Femur (tissue), 1 donor: ENCODE measurements at places on chromosomes 4 and X.

- DNase-seq: peak; percentile 64
Observed at GRCh38 chrX:134622056-134622812, 36.0 kb downstream of the PLAC1 start.

DNA sequence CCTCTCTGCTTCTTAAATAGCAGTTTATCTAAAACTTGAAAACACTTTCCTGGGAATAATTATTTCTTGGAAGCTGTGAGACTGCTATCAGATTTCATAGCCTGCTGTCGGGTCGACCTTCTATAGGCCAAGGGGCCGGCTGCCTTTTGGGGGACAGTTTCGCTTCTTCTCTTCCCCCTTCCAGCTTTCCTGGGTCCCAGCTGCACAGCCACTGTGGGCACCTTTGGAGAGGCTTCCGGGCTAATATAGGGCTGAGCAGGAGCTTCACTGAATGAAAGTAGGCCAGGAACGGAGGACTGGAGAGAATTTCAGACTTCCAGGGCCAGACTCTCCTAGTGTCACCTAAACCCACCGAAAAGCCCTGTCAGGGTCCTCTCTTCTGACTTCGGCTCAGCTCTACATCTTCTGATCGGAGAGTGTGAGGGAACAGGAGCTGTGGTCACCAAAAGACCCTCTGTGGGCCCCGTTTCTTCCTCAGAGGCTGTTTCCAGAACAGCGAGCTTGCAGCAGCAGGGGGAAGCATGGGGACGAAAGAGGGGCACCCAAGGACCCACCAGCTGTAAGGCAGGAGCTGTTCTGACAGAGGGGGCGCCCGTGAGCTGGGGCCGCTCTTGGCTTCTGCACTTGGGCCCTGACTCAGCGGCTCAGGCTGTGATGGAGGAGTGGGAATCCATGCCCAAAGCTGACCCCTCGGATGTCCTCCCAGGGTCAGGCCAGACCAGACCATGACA, 620.6 kb downstream of the BCOR start:
- no peak for DNase-seq

GRCh38 chr4:100510551-100510950, 7.3 kb downstream of the EMCN start:
- DNase-seq: no peak

GRCh38 chr4:165388756-165389155, 9.9 kb downstream of the CPE start:
- DNase-seq: no peak

GRCh38 chr4:7766086-7766485, 173.6 kb downstream of the AFAP1 start:
- no peak for DNase-seq

- no peak for DNase-seq
Observed at GRCh38 chrX:131831185-131831520, 191.9 kb upstream of the STK26 start.

DNA sequence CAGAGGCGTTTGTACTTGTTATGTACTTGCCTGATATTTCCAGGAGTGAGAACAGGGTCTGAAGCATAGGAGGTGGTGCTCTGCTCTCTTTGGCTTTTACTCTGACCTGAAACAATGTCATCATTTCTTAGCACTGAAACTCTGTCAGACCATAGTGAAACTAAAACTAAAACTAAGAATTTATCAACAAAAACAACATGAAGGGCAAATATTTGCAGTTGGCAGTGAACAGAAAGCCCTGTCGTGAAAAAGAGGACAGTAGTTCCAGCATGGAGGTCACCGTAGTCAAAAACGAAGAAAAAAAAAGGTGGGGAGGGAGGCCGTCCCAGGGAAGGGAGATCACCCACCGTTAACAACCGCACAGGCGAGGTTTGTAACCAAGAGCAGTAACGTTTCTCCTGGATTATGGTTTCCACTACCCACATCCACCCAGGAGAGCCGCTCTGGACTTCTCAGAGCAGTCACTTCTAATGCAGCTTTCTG, 97.5 kb downstream of the ANK2 start:
- no peak for DNase-seq

DNA sequence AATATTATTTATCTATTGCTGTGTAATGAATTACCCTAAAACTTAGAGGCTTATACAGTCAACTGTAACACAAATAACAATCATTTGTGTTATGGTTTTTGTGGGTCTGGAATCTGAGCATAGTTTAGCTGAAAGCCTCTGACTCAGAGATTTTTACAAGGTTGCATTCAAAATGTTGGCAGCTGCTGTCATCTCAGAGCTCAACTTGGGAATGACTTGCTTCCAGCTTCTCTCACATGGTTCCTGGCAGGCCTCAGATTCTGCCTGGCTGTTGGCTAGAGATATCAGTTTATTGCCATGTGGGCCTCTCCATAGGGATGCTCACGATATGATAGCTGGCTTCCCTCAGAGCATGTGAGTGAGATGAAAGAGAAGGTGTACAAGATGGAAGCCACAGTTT, 70.2 kb upstream of the BRWD3 start:
- DNase-seq: no peak

DNA sequence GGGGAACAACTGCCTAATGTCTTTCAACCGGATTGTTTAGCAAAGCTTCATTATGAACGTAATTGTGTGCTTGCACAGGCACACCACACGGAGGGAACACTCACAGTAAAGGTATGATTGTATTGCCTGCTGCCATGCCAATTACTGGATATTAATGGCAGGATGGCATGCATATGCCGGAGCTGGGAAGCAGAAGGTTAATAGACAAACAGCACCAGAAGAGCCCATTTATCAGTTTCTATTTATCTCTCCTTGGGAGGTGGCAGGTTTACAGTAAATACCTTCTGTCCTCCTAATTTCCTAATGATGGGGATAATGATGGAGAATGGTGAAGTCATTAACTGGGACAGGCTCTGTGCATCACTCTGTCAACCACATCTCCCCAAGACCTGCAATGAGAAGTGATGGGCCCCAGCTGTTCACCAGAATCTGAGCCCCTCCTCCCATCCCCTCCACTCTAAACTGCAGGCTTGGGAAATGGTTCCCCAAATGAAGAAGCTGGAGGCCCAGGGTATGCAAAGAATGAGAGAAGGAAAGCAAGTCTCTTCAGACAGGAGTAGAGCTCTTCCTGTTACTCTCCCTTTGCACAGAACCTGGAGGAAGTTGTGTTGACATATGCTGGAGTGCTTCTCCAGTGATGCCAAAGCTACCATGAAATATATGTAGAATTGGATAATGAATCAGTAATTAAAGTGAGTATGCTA, 160.8 kb downstream of the NAA11 start:
- no peak for DNase-seq

DNA sequence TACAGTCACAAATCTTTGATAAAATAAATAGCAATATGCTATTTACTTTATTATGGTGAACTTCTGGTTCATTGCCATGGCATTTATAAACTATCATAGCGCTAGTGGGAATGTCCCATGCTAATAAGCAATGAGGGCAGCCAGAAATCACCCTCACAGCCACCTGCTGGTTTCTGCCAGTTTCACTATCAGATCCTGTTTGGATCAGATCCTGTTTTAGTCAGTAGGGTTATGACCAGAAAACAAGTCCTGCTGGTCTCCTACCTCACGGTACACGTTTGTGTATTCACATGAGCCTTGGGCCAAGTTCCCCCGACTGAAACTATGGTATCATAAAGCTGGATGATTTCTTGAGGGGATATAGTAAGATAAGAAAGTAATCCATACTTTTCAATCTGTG, 17.7 kb downstream of the FOXR2 start:
- no peak for DNase-seq

DNA sequence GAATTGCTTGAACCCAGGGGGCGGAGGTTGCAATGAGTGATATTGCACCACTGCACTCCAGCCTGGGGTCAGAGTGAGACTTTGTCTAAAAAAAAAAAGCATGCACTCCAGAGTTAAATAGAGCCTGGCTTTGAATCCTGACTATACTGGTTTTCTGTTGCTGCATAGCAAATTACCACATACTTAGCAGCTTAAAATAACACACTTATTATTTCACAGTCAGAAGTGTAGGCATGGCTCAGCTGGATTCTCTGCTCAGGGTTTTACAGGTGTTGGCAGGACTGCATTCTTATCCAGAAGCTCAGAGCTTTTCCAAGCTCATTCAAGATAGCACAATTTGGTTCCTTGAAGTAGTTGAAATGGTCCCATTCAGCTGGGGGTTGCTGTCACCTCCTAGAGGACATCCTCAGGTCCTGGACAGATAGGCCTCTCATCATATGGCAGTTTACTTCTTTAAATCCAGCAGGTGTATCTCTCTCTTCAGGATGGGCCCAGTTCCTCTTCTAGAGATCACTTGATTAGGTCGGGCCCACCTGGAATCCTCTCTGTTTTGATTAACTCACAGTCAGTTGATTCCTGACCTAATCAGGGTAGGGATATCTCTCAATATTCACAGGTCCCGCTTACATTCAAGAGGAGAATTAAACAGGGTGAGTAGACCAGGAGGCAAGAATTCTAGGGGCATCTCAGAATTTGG, 26.8 kb downstream of the DOCK11 start:
- DNase-seq: no peak

DNA sequence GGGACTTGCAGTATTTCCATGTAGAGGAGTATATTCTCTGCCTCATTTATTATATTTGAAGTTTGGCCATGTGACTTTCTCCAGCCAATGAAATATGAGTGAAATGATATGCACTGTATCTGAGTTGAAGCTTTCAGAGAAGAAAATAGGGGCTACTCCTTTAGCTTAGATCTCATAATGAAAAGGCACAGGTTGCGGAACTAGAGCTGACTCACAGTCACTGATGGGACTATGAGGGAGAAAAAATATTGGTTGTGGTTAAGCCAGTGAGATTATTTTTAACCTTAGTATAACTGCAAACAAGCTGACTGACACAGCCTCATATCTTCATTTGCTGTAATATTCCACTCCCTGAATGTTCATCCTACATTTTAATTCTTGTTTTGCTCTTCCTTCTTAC, 1104.3 kb downstream of the RPA4 start:
- DNase-seq: no peak

GRCh38 chr4:7807351-7807921, 132.2 kb downstream of the AFAP1 start:
- DNase-seq: peak; percentile 41

GRCh38 chr4:6495736-6496135, 23.3 kb upstream of the PPP2R2C start:
- DNase-seq: no peak

DNA sequence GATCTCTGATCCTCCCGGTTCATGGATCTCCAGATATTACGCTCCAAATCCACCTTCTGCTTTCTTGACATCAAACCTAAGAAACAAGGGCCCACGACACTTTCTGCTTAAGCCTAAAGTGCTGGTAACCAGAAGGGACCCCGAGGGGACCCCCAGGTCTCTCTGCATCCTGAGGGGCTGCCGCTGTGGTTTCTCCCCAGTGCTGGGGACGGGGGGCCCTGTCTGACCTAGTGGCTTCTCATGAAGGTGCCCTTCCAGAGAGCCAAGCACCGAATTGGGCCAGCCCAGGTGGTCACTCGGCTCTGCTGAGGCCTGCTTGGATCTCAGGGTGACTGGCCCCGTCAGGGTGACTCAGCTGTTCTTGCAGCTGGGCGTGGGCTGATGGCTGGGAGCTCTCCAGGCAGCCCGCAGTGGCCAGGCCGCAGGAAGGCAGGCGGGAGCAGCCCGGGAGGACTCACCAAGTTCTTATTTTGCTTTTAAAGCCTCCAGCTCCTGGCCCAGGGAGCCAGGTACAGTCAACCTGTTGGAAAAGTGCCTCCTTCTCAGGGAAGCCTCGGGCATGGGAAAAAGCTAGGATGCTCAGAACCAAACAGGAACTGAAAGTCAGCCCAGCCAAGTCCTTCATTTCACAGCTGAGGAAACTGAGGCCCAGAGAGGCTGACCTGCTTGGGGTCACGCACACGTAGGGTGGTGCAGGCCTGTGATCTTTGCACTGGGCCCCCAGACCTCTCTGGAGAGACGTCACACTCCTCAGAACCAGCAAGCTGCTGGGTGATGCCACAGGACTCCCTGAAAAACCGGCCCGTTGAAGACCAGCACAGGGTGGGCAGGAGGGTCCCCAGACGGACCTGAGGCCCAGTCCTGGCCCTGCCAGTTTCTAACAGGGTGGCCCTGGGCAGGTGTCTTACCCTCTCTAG, 16.7 kb downstream of the BLOC1S4 start:
- DNase-seq: peak; percentile 63

- DNase-seq: no peak
Observed at GRCh38 chrX:27933361-27933760, 47.9 kb downstream of the DCAF8L1 start.

- DNase-seq: no peak
Observed at GRCh38 chrX:2954541-2954940, 25.4 kb upstream of the ARSD start.

GRCh38 chr4:7107166-7107905, 39.5 kb upstream of the GRPEL1 start:
- no peak for DNase-seq

GRCh38 chrX:2398064-2398656, 102.6 kb downstream of the DHRSX start:
- DNase-seq: no peak

DNA sequence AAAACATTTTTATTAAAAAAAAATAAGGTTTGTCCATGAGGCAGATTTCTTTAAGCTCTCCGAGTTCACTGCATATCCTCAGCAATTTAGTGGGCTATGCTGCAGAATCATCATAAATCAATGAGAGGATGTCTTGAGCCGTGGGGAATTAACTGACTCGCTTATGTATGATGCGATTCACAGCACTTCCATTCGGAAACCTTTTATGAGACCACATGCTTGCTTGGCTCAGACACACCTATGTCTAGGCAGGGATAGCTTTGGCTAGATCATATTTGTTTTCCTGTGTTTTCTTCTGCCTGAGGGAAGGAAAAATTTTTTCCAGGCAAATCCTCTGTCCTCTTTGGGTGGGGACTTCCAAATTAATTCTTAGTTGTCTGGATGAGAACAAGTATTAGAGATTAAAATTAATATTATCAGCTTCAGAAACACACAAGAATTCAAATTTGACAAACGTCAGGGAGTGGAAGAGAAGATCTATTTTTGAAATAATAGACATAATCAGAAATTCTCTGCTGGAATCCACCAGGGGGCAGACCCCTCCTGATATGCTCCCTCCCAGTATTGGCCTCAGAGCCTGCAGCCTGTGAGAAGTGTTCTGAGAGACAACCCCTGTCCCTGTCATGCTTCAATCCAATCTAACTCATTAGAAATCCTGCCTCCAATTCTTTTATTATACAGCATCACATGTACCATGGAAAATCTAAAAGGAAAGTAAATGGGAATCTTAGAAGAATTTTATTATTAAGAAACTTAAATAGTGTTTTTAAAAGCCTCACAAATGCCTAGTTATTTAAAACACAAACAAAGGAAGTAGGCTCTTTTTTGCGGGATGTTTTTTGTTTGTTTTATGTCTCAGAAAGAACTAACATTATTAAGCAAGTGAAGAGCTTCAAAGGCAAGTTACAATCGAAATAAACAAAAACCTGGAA, 345.1 kb upstream of the TACR3 start:
- peak; percentile 71 for DNase-seq

DNA sequence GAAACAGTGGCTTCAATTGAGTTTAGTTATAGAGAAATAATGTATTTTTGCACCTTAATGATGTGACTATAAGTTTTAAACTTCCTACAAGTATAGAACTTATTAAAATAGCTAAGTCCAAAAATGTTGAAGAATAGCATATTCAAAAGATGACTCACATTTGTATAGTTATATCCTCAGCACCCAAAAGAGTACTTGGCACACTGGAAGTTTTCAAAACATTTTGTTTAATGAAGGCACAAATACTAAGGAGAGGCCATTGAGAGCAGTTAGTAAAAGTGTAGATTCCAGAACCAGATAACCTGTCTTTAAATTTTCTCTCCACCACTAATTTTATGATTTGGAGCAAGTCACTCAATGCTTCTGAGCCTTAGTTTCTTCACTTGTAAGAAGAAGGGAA, 226.9 kb upstream of the MID1 start:
- no peak for DNase-seq

GRCh38 chr4:121680571-121680970, 16.2 kb downstream of the ANXA5 start:
- no peak for DNase-seq
